Natural killer cell (primary cell): ENCODE measurements at places on chromosomes 7 and 10. TPM values are rescaled to one million over a fixed set of nuclear protein-coding genes. Genes with fewer than 3 reads are reported as not detected.

GGCT gene
- total RNA-seq = 8.7 TPM

PHKG1 gene
- 4.9 TPM for total RNA-seq

SPDYE2B gene
- total RNA-seq = not detected

CALHM3 gene
- not detected for total RNA-seq

SCIN gene
- total RNA-seq = 0.08 TPM

ZNF487 gene
- total RNA-seq = 22.8 TPM

EBLN1 gene
- total RNA-seq = not detected

AP3M1 gene
- total RNA-seq = 40.6 TPM

TRPV5 gene
- total RNA-seq = not detected

CNPY1 gene
- not detected for total RNA-seq

ASZ1 gene
- not detected for total RNA-seq

OR6B1 gene
- total RNA-seq = not detected

RAPGEF5 gene
- 0.33 TPM for total RNA-seq

CCDC7 gene
- 42.8 TPM for total RNA-seq

SLC39A12 gene
- not detected for total RNA-seq

SPDYE6 gene
- total RNA-seq = not detected
